ENCODE measurements at places on chromosomes 5 and 9. TPM values are rescaled to one million over a fixed set of nuclear protein-coding genes. Genes with fewer than 3 reads are reported as not detected.

DNA sequence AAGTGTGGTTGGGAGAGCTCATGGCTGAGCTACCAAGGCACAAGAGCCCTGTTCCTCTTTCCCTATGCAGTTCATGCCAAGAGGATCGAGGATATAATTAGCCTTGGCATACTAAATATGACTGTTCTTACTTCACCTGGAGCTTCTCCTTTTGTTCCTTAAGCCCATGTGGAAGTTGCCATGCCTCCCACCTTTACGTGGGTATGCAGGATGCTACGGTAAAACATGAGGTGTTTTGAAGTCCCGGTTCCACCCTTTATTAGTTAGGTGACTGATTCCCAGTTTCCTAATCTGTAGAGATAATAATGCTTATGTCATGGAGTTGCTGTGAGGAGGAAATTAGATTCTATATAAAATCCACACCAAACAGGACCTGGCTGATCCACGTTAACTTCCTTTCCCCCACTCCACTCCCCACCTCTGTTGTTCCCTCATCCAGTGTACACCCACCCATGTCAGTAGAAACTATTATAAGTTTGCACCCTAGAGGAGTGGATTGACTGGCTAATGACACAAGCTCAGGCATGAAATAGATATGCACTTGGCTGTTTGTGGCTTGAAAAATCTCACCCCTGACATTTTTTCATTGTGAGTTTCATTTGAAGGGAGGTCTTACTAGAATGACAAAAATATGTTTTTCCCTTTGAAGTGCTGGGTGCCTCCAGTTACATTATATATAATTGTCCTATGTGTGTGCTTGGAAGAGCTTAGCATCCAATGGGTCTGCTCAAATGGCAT is 36.8 kb upstream of the SHOC1 start:
- no peak for DNase-seq

GRCh38 chr5:149130121-149130914 is 11.0 kb upstream of the ABLIM3 start:
- no peak for DNase-seq

Gene BTNL8
- total RNA-seq, result not detected

Gene FREM1
- total RNA-seq, result 0.76 TPM

DNA sequence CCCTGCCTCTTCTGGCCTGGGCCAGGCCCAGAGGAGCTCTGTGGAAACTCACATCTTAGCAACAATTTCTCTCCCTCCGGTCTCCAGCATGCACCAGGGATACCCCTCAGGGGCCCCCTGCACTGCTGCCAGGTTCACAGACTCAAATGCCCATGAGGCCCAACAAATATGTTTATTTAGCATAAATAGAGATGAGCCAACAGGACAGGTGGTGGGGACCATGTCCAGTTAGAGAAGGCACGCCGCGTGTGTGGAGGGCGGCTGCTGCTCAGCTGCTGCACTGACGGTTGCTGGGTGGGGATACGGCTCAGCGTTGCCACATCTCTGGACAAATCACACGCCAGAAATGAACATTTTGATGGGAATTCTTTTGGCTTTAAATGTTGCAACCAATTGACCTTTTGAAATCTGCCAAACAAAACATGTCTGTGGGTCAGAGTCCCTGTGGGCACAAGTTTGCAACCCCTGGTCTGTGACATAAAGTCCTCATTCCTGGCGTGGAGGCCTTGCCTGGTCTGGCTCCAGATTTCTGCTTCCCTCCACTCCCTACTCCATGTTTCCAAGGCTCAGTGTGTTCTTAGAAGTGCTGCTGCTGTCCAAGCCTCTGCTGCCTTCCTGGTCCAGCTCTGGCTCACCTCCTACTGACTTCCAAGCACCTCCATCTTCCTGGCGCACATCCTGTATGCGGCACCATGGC is 88.9 kb downstream of the AMBP start:
- DNase-seq, result no peak

Gene CCNH
- 244 TPM for total RNA-seq

- DNase-seq, result no peak
Measured at GRCh38 chr5:95720094-95720786, 10.9 kb upstream of the RHOBTB3 start.

Gene IFNA2
- not detected for total RNA-seq

Gene SPATA9
- not detected for total RNA-seq

GRCh38 chr5:100777680-100778300 is 125.3 kb downstream of the ST8SIA4 start:
- DNase-seq, result no peak

Gene NREP
- total RNA-seq, result 3.3 TPM

- DNase-seq, result no peak
Measured at GRCh38 chr5:147485046-147485445, 24.8 kb downstream of the DPYSL3 start.

Gene FOXD4
- not detected for total RNA-seq

DNA sequence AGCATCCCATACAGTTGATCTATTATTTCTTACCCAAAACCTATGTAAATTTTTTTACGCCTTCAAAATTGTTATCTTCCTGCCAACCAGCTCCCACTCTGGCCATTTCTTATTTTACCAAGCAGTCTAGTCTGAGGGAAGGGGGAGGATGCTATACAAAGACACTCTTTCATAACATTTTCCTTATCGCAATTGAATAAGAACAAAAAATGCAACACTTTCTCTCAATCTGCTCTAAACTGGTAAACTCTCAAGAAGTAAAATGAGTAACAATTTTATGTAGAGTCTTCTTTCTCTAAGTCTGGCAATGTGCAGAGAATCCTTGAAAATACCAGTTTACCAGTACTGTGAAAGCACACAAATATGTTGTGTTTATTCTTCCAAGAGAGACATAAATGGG is 1216.3 kb downstream of the PTPRD start:
- no peak for DNase-seq

DNA sequence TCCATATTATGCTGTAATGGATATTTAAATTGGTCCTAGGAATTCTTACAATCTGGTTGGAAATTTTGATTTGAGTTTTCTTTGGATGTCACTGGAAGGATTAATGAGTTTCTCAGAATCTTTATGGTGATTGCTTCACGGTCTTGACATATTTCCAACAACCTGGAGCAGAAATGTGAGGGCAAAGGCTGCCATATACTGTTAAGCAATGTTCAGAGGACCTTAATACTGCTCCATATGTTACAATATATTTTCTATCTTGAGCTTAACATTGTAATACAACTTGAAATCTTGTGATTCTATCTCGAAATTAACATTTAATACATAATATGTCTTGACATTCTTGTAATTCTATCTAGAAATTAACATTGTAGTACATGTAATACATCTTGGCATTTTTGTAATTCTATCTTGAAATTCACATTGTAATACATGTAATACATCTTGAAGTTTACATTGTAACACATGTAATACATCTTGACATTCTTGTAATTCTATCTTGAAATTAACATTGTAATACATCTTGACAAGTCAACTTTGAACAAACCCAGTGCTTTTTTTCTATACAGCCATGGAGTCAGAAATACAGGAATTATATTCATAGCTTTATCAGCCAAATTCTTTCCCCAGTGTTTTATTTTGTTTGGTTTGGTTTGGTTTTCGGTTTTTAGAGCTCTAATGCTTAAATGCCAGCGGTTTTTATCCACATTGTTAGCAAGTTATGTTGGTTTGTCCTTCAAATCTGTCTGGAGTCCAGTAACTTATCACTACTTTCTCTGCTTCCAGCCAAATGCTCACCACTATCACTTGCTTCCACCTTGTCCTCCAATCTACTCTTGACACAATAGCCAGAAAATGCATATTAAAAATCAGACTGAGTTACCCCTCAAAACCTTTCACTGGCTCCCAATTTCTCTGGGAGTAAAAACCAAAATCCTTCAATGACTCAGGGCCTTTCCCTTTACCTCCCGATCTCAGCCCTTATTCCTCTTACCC is 3.0 kb upstream of the TUT7 start:
- no peak for DNase-seq

Gene CCNJL
- total RNA-seq, result not detected

Gene PCDHGB4
- 0.23 TPM for total RNA-seq

- DNase-seq, result no peak
Measured at GRCh38 chr5:38562444-38563210, 6.2 kb upstream of the LIFR start.

- DNase-seq, result no peak
Measured at GRCh38 chr5:94849821-94850736, 231.6 kb downstream of the SLF1 start.

DNA sequence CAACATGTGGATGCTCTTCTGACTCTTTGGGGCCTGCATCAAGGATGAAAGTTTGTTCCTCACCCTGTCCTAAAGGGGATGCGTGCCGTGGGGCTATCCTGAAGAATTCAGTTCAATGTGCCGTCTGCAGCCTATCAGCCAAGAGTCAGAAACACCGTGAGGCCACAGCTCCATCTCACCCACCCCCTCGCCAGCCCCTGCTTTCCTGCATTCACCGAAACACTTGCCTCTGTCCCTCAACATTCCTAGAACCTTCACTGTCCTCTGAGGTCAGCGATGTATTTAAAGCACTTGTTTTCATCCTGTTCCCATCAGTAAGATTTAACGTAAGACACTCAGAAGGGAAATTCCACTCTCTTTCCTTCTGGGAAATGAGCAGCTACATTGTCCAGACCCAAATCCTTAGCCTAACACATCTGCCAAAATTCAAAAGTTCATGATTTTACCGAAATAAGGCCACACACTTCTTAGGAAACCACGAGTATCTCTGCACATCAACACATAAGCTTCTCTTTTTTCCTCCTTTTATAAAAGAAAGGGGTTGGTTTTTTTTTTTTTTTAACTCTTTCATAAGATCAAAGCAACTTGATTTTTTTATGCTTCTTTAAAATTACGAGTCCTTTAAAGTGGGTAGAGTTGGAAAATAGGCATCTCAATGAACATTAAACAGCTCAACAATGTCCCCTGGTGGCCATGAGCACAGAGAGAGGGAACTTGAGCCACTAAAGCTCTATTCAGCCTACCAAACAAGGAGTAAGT is 100.7 kb downstream of the SUSD1 start:
- peak; percentile 70 for DNase-seq

DNA sequence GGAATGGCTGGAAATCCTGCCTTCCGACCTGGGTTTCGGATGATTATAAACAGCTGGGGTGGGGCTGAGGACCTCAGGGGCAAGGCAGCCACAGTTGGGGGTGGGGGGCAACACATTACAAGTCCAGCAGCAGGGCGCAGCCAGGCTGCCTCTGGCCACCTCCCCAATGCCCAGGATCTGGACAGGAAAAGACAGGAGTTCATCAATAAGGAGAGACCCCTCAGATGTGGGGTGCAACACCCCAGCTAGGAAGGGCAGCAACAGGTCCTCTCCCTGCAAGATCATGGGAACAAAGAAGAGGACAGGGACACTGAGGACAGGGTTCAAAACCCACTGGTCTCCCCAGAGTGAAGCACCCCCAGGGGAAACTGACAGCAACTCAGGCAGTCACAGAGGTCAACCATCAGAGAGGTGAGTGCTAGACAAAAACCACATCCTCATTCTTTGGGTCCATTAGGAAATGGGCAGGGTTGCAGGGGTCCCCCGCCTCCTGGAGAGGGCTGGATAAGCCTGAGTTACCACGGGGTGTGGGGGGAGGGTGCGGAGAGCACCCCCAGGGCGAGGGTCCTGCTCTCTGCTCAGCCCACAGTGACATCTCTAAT is 33.5 kb downstream of the SEMA4D start:
- no peak for DNase-seq

Gene TMEM8B
- 11.0 TPM for total RNA-seq

Gene LIX1
- not detected for total RNA-seq

- no peak for DNase-seq
Measured at GRCh38 chr5:100890461-100891008, 12.5 kb downstream of the ST8SIA4 start.

DNA sequence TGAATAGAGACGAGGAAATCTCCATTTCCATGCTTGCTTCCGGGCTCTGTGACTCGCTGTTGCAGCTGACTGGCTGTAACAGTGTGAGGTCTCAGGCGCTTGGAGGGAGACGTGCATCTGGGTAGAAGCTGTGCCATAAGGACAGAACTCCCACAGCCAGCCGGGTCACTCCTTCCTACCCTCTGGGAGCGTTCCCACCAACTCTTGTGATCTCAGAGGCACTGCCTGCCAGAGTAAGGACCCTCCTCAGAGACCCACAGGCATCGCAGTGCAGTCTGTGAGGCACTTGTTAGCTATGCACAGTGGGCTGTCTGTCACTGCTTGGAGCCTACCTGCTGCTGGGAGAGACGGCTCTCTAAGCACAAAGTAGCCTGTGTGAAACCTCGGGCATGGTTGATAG is 203.4 kb upstream of the SEMA6A start:
- DNase-seq, result no peak

GRCh38 chr9:91085517-91086291 is 276.0 kb downstream of the AUH start:
- no peak for DNase-seq

Gene PLCXD3
- 0.06 TPM for total RNA-seq

GRCh38 chr9:125435776-125436612 is 174.4 kb downstream of the GAPVD1 start:
- no peak for DNase-seq

DNA sequence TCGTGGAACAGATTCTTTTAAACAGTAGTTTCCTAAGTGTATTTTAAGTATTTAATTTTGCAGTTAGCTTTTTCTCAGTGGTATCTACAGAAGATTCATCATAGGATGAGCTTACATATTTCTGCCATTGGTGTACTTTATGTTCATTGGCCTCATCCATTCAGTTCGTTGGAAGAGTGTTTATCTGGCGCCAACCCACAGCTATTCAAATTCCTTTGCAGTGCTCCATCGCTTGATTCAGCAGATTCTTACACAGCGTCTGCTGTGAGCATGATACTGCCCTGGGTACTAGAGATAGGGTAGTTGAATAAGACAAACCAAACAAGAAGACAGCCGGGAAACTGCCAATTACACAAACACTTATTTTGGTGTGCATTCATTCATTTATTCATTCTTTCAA is 55.1 kb downstream of the NUP214 start:
- DNase-seq, result no peak

DNA sequence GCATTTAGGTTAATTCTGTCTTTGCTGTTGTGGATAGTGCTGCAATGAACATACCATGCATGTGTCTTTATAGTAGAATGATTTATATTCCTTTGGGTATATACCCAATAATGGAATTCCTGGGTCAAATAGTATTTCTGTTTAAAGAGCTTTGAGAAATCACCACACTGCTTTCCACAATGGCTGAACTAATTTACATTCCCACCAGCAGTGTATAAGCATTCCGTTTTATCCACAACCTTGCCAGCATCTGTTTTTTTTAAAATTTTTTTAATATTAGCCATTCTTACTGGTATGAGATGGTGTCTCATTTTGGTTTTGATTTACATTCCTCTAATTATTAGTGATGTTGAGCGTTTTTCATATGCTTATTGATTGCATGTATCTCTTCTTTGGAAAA is 15.5 kb upstream of the TARS1 start:
- no peak for DNase-seq

DNA sequence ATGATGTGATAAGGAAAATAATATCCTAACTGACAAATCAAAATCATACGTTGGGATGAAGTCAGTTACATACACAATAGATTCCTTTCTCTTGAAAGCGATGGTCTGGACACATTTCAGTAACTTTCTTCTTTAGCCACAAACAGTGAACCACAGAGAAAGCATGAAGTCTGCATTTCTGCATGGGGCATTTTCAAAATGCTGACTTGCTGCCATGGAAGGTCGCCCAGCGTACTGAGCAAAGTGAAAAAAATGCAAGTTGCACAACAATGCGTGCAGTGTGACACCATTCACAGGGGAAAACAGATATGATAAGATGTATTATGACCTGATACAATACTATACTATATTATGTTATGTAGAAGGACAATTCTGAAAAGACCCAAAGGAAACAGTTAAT is 146.3 kb downstream of the SNX18 start:
- DNase-seq, result no peak

All from T-cell (primary cell).